ENCODE measurements at places on chromosomes 3 and 15.

GRCh38 chr3:94092086-94092485, 29.2 kb downstream of the NSUN3 start:
- DNase-seq = no peak

- no peak for DNase-seq
Measured at GRCh38 chr3:113953677-113954076, 5.9 kb downstream of the ZDHHC23 start.

DNA sequence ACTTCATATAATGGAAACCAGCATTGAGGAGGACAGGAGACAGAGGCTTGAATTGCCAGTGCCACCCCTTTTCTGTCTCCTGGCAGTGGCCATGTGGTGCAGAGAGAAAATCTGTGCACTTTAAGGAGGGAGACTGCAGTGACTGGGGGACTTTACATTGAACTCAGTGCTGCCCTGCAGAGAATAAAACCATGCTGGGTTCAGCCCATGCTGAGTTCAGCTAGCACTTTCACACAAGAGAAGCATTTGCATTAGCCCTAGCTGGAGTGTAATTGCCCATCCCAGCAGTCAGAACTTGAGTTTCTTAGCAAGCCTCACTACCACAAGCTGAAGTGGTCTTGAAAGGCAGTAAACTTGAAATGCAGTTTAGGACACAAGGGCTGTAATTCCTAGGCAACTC, 677.5 kb downstream of the ZPLD1 start:
- no peak for DNase-seq

DNA sequence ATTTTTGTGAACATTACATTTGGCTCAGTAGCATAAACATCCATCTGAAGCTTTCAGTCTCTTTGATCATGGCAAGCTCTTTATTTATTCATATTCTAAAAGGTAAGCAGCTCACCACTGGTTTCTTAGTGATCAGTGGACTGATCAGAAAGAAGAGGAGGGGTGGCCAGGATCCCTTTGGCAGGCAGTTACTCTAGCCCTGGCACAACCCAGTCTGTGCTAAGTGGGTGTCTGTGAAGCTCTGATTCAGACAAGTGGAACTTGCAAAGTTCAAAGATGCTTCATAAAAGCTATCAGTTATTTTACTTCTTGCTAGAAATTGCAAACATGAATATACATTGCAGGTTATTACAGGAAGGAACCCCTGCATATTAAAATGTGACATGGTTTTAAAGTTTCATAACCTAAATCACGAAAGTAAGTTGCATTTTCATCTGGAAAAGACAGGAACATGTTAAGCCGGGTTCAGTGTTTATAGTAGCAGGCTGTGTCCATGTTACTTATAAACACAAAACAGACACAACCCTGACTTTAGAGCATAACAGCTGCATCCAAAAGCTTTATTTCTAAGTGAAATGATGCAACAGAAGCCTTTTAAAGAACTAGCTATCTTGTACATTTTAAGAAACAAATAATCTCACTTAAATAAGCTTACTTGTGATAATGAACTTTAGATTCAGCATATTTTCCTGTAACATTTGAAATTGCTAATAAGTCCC, 785.3 kb downstream of the MCTP2 start:
- no peak for DNase-seq

- DNase-seq = no peak
Measured at GRCh38 chr15:84917452-84917851, 33.0 kb downstream of the SLC28A1 start.

DNA sequence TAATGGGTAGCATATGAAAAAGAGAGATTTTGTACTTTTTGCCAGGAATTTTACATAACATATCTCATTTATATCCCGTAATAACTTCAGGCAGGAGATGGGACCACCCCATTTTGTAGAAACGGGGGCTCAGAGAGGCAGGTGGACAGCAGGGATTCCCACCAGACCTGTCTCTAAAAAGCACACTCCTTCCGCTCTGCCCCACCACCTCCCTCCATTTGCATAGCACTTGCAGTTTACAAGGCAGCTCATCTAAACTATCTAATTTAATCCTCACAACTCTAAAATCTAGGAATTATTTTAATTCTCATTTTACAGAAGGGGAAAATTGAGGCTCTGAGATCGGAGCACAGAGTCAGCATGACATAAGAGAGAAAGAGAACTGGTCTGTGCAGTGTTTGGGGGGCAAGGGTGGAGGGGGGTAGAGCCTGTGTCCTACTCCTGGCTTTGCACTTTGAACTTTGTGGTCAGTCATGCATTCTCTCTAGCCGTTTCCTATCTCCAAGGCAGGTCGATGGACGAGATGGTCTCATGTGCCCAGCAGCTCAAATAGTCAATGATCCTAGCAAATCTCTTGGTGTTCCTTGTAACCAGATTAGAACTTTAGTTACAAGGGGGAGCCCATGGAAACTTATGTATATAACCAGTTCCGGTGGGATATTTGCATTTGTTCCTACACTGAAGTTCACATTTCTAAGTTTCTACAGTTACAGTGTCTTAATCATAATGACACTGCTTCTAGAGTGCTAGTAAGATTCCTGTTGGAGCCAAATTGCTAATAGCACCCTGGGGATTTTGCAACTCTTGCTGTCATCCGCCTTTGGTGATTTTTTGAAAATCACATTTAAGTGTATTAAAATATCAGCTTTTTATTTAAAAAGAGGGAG, 18.6 kb downstream of the CRYGS start:
- DNase-seq = peak; percentile 48

DNA sequence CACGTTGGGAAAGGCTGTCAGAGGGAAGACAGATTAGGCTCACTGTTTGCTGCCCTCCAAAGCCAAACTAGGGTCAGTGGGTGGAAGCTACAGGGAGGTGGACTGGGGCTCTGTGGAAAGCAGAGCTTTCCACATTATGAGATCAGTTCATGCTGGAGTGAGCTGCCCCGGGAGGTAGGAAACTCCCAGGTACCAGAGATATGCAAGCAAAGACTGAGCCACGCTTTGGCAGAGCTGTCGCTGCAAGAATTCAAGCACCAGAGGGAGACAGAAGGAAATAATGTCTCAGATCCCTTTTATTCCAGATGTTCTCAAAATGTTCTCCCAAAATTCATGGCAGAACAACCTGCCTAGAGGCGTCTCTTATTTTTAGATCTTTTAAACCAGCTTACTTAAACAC, 286.6 kb downstream of the WDR72 start:
- no peak for DNase-seq

DNA sequence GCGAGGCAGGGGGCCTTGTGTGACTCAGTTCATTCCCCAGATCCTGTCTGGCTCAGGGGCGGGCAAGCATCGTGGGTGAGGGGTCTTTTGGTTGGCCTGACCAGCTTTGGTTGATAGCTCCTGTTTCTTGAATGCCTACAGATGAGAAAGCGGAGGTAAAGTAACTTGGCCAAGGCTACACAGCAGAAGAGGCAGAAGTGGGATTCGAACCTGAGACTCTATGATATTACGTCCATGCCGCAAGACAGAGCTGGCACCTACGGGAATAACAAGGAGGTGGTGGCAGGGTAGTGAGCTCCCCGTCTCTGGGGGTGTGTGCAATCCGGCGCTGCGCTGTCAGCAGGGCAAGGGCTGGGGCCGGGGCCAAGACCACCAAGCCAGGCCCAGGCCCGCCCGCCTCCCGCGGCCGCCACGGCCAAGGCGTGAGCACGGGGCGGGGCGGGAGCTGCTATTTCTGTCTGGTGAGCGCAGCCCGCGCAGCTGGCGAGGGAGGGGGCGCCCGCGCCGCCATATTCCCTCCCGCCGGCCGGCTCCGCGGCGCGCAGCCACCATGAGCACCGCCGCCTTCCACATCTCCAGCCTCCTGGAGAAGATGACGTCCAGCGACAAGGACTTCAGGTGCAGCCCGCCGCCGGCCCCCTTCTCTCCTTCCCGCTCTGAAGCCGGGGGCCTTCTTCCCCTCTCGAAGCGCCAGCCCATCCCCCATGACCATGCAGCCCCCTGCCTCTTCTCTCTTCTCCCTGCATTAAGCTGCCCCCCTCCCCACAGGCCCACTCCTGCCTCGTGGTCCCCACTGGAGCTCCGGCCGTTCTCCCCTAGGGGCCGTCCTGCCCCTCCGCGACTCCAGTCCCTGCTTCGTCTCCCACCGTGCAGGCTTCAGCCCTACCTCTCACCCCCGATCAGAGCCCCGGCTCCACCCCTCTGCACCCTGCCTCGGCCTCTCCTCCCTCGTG, at the start of gene CAND2:
CAND2 (plus strand) TSS at position 510 of the 953 bp plus-strand sequence; CDS start at position 551, 41 bp downstream.
- peak; percentile 73 for DNase-seq

DNA sequence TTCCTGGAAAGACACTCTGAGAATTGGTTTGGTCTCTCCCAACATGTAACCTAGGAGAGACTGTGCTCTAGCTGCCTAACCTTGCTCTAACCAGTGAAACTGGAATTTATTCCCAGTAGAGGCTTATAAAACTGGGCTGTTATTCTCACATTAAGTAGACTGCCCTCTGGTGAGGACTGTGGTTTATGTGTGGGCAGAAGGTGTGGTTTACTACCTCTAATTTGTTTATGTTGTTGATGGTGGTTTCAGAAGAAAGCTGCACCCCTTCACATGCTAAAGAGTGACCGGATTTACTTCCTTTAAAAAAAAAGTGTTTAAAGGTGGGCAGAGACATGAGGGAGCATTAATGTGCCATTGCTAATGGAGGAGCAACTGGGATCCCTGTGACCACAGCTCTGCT, 273.2 kb downstream of the MECOM start:
- no peak for DNase-seq

GRCh38 chr3:195150181-195151118, 120.5 kb downstream of the XXYLT1 start:
- peak; percentile 64 for DNase-seq

DNA sequence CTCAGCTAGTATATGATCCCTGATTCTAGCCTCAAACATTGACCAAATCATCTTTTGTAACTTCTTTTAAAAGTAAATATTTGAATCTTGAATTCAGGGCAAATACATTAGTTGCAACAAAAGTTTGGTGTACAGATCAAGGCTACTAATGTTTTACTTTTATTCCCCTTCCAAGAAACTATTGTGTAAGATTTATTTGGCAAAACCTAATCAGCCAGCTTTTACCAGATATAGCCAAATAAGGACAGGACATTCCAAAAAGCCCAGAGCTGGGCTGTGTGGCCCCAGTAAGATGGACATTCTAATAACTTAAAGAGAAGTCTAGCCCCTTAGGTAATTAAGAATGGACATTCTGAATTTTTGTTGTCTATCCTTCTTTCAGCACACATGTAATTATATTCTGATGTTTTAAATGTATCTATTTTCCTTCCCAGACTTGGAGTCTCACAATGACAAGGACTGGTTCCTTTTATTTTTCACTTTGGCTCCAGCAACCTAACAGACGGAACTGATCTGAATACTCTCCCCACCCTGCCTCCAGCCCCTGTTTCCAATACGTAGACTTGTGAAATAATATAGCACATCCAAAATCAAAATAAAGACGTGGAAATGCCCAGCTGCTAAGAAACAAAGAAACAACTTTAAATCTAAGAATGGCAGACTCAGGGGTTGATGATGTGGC, 48.1 kb downstream of the STARD5 start:
- DNase-seq = no peak

- DNase-seq = peak; percentile 22
Measured at GRCh38 chr3:189277711-189278110, 105.9 kb downstream of the TPRG1 start.

GRCh38 chr3:170765419-170766078, 104.4 kb downstream of the RPL22L1 start:
- no peak for DNase-seq

GRCh38 chr15:70084461-70084860, 13.3 kb downstream of the TLE3 start:
- DNase-seq = no peak

- DNase-seq = no peak
Measured at GRCh38 chr3:172478116-172478515, 29.9 kb upstream of the GHSR start.

DNA sequence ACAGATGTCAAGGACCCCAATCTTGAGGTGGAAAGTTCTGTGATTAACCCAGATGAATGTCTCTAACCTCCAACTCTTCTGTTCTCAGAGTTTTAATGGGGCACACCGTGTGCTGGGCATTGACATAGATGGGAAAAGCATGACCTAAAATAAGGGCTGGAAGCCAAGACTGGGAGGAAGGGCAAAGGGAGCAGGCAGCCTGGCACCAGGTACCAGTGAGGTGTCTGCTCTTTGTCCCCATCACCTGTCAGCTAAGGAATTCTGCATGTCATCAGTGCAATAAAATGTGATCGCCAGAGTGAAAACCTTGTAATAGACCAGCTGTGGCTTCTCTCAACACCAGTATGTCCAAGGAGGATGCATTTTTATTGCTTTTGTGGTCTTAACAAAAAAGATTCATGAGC, 143.5 kb upstream of the TPM1 start:
- DNase-seq = no peak

DNA sequence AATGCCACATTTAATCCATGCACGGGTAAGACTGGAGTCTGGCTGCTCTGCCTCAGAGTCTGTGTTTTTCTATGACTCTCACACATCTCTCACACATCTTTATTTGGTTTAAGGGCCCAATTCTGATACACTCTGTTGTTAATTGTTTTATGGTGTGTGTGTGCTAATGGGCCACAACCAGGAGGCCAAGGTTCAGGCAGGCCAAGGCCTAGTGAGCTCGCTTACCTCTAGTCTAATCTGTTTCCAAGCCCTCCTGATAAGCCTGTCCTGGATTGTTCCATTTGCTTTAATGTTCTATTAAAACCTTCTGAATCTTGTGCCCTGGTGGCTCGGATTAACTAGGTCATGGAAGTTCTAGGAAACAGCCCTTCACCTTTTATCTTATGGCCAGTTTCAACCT, 445.4 kb upstream of the DPH6 start:
- no peak for DNase-seq

DNA sequence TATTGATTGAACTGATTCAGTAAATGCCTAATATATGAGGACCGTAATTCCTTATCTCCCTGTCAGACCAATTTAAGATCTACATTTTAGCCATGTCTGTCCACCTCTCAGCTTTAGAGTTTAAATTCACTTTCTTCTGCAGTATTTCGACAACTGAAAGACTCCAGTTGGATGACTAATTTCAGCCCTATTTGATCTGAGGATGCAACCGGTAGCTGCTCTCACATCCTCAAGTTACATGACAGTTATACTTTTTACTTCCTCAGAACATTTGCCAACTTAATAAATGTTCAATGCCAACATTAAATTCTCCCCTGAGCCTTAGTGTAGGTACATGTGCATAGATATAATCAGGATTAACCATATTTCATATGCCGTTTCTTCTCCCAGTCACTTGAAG, 2.5 kb upstream of the HHLA2 start:
- no peak for DNase-seq
